Left renal pelvis (tissue), 4 donors: ENCODE measurements at places on chromosomes 6 and 20.

GRCh38 chr6:25968769-25969168 is 6.2 kb downstream of the TRIM38 start:
- no peak for DNase-seq

GRCh38 chr20:11394145-11394833 is 523.4 kb upstream of the BTBD3 start:
- no peak for DNase-seq

GRCh38 chr20:63572788-63573646 is 1.0 kb downstream of the HELZ2 start:
- no peak for DNase-seq

GRCh38 chr6:55082021-55082420 is 92.3 kb upstream of the HCRTR2 start:
- no peak for DNase-seq

DNA sequence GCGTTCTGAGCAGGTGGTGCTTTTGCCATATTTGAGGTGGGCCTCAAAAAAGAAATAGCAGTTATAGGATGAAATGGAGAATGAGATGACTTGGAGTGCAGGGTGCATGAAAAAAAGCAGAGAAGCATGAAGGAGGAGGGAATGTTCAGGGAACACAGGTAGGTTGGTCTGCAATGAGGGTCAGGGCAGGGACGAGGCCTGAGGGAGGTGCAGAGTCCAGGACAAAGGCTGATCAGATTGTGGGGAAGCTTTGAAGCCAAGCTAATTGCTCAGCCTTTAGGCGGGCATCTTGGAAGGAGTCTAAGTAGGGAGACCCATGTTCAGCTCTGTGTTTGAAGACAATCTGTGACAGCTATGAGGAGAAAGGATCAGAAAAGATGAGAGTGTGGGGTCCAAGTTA is 12.0 kb downstream of the TRAM2 start:
- no peak for DNase-seq

- no peak for DNase-seq
Observed at GRCh38 chr6:28693033-28693750, 167.5 kb downstream of the GPX5 start.

GRCh38 chr6:136535017-136535765 is 15.0 kb downstream of the MAP7 start:
- no peak for DNase-seq
